HTR-8/SVneo (cell line): ENCODE measurements at places on chromosomes 7 and 10.

GRCh38 chr10:59895629-59896116 lies 10.7 kb downstream of the CCDC6 start:
- DNase-seq = no peak

- no peak for DNase-seq
Observed at GRCh38 chr10:71774916-71775702, 1.8 kb upstream of the VSIR start.

- DNase-seq = no peak
Observed at GRCh38 chr10:45229823-45230222, 85.6 kb downstream of the OR13A1 start.

- DNase-seq = no peak
Observed at GRCh38 chr10:88841316-88842111, 10.1 kb downstream of the ANKRD22 start.

- DNase-seq = no peak
Observed at GRCh38 chr10:42630537-42631134, 7.7 kb downstream of the ZNF33B start.

DNA sequence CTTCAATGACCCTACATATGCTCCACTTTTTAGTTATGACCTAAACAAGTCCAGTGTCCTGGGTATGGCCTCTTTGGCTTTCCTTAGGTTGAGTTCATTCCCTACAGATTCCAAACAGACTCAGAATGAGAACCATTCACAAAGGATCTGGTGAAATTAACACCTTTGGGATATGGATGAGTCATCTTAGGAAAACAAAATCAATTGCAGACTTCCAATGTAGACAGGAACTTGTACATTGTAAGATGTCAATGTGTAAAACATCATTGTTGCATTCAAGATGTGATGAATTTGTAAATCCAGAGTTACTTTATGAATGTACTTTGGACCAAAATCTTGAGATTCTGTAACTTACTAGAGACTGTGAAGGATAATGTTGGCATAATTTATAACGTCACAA lies 43.4 kb upstream of the HECTD2 start:
- DNase-seq = no peak

DNA sequence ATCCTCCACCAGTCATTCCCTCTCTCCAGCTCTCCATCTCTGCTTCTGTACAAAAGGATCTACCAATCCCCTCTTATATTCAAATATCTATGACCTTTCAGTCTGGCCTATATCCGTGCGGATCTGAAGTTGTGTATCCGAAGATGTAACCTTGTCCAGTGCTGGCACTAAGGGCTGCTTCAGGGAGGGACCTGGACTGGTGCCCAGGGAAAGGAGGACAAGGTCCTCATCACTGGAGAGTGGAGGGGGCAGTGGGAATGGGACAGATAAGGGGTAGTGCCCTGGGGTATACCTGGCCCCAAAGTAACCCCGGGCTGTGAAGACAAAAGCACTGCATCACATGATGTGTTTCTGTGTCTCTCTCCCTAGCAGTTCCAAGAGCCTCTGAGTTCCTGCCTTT lies 1.8 kb downstream of the TMEM225B start:
- no peak for DNase-seq

- no peak for DNase-seq
Observed at GRCh38 chr7:3277604-3278572, 23.2 kb upstream of the SDK1 start.

- DNase-seq = no peak
Observed at GRCh38 chr10:113866551-113867394, 12.3 kb downstream of the NHLRC2 start.

GRCh38 chr7:73423519-73424488 lies 9.8 kb upstream of the FZD9 start:
- DNase-seq = no peak

- no peak for DNase-seq
Observed at GRCh38 chr10:4846775-4847174, 20.8 kb downstream of the AKR1E2 start.

GRCh38 chr10:121113385-121113696 lies 262.2 kb downstream of the WDR11 start:
- DNase-seq = no peak

GRCh38 chr10:25113191-25114035 lies 61.4 kb upstream of the GPR158 start:
- peak; percentile 73 for DNase-seq

GRCh38 chr10:92695679-92696605 lies 6.2 kb downstream of the HHEX start:
- DNase-seq = peak; percentile 63

DNA sequence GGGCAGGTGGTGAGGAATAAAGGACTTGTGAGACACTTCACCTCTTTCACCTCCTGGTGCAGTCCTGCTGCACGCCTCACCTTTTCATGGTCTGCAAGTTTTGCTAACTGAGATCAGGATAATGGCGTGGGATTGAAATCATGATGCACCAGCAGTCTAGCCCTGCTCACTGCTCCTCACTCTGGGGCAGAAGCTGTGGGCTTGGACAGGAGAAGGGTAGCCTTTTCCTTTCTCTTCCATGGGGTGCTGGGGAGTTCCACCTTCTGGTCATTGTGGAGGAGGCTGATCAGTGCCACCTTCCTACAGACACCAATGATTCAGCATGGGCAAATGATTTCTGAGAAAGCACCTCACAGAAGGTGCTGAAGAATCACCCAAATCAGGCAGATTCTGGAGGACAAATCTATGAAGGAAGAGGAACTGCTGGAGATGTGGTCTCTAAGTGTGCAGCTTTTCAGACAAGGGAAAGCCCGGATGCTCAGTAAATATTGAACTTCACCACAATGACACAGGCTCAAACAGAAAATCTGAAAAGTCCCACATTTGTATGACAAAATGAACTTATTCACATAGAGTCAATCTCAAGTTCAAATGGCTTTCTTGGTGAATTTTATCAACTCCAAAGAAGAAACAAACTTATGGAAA lies 19.7 kb downstream of the MBL2 start:
- DNase-seq = no peak

DNA sequence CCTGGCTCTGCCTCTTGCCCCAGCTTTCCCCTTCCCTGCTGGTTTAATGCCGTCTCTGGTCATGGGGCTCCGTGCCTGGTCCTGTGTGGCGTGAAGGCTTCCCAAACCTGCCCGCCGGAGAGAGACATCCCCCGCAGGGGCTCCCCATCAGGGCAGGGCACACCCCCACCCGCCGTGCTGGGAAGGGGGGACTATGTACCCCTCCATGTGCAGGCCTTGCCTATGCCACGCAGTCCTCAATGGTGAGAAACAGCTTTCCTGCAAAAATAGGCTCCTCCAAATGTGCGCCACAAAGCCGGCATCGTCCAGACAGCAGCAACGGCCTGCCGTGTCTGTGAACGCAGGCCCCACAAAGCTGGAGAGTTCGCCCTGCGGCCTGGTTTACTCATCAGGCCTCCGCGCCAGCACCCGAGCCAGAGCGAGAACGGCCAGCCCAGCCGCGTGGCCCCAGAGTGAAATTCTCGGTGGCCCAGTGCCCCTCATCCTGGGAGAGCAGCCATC lies 313.4 kb downstream of the DNAJB6 start:
- DNase-seq = no peak

DNA sequence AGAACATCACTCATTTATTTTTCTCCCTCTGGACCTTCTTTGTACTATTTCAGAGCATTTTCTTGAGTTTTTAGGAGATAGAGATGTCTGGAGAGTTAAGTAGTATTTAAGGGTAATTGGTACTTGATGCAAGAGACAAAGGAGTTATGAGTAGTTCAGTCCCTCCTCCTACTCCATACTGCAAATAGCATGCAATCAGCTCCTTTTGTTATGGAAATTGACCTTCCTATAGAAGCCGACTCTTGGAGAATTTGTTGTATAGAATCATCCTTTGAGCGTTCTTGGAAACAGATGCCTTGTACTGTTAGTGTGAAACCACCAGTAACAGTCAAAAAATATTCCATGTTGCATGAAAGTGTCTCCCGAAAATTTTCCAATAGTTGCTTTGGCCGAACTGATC lies 428.2 kb upstream of the GALNT17 start:
- DNase-seq = no peak

- no peak for DNase-seq
Observed at GRCh38 chr10:102393411-102394078, 2.0 kb upstream of the NFKB2 start.

GRCh38 chr7:38051786-38052185 lies 126.3 kb upstream of the STARD3NL start:
- DNase-seq = no peak

DNA sequence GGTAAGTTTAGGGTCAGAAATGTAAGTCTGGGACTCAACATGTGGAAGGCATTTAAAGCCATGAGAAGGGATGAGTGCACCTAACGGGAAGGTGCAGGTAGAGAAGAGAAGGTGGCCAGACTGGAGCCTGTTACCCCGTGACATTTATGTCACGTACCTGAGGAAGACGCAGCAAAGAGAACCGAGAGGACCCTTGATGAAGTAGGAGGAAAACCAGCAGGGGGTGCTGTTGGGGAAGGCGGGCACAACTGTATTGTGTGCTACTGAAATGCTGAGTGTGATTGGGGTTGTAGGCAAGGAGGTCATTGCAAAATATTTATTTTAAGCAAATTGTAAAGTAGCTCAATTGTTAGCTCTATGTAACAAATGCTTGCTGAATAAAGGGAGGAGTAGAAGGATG lies 338.2 kb upstream of the PRKCQ start:
- no peak for DNase-seq

GRCh38 chr7:75646571-75647102 lies 92.1 kb downstream of the HIP1 start:
- no peak for DNase-seq

DNA sequence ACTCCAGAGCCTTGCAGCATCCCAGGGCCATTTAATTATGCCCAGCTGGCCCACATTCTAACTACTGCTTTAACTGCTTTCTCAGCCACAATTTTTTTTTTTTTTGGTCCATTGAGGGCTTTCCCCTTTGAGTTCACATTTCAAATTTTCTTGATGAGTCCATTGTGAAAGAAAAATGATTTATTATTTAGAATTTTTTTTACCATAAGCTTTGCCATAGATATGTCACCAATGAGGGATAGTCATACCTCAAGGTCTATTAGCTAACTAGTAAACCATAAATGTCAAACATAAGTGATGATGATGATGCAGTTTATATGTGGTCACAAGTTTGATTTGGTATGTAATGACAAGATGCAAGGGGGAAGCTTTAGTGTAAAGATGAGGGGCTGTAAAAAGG lies 282.9 kb downstream of the BICC1 start:
- no peak for DNase-seq

- no peak for DNase-seq
Observed at GRCh38 chr7:4713183-4713784, 31.2 kb downstream of the FOXK1 start.

DNA sequence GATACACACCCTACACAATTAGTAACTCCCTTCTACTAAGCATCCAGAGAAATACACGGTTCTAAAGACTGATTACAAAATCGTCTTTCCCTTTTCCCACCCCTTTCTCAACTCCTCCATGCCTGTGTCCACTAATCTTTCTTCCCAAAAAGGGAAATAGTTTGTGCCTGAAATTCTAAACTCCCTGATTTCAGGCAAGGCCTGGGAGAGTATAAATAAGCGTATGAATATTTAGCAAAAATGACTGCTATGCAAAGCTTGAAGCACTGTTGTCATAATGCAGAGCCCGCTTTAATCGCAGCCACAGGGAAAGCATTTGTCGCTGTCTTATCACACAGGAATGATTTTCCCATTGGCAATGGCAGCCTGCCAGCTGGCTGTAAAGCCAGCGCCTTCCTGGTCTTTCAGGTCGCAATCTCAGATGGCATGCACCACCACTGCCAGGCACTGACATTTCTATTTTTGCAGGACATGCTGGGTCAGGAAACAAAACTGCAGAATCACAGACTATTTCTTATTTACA lies 142.9 kb upstream of the PCGF5 start:
- DNase-seq = no peak

DNA sequence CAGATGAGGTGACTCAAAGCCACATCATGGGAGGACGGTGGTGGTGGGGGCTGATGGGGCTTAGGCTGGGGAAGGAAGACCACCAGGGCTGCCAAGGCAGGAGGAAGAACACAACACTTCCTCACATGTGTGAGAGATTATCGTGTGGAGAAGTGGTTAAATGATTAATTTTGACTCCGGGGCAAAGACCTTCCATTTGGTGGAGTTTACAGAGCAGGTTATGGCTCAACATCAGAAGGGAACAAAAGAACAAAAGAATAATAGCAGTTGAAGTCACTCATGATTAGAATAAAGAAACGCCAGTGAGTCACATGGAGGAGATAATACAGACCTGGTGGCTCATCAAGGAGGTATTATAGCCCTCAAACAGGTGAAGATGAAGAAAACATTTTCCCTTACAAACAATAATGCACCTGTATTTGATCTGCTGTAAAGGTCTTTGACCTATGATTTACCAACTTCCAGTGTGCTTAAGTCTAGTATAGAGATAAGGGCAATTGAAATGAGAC lies 170.1 kb downstream of the PKD1L1 start:
- no peak for DNase-seq

DNA sequence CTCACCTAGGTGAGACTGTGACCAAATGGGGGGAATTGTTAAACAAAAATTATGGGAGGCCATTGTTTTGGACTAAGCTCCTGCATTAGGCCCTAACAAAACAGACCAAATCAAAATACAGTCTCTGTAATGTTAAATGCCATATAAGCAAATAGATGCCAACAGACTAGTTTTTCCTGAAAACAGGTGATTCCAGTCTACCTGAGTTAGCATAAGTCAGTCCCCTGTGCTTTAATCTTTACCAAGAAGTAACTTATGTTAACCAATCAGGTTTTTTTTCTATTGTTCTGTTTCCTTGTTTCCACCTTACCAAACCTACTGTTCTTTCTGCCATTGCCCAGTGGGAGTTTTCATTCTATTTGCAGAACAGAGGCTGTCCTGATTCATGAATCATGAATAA lies 48.0 kb downstream of the PDZD8 start:
- no peak for DNase-seq

DNA sequence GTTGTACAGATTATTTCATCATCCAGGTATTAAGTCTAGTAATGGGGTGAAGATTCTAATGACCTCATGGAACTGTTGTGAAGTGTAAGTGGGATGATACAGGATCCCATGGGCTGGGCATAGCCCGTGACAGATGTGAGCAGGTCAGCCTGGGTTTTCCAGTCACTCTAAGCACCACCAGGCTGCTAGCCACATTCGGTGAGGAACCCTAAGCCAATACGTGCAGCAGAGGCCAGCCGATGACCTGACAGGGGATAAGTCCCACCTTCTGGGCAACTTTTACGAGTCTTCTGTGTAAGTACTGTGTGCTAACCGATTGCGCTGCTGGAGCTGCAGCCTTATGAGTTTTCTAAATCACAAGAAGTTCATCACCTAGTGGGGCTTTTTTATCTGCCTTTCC lies 7.3 kb downstream of the ZNF503 start:
- DNase-seq = no peak

DNA sequence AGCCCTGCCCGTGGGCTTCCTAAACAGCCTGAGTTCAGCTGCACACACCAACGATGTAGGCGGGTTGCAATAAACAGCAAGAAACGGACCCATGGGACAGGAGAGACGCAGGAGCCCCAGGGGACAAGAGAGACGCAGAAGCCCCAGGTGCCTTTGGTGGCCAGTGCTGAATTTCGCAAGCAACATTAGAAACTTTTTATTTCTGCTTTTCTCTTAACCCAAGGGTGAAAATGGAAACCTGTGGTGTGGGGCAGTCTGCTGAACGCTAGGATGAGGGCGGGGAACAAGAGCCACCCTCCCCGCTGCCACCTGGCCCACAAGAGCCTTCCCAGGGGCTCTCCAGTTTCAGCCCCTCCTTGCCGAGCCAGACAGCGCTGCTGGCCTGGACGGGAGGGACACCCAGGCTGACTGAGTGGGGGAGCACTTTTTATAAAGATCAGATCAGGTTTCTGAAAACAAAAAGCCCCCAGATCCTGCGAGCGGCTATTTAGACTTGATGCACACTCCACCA lies 20.0 kb upstream of the GPR146 start:
- no peak for DNase-seq
